ENCODE measurements at places on chromosomes 4 and X. TPM values are rescaled to one million over a fixed set of nuclear protein-coding genes. Genes with fewer than 3 reads are reported as not detected.

DNA sequence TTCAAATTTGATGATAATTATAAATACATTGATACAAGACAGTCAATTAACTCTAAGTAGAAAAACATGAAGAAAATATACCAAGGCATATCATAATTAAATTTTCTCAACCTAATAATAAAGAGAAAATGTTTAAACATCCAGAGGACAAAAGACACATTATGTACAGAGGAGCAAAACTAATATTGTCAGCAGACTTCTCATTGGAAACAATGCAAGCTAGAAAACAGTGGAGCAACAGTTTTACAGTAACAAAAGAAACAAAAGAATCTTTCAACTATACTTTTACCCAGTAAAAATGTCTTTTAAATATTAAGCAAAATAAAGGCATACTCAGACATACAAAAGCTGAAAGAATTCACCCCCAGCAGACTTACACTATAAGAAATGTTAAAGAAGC is 238.0 kb downstream of the TMA16 start:
- no peak for DNase-seq

DNA sequence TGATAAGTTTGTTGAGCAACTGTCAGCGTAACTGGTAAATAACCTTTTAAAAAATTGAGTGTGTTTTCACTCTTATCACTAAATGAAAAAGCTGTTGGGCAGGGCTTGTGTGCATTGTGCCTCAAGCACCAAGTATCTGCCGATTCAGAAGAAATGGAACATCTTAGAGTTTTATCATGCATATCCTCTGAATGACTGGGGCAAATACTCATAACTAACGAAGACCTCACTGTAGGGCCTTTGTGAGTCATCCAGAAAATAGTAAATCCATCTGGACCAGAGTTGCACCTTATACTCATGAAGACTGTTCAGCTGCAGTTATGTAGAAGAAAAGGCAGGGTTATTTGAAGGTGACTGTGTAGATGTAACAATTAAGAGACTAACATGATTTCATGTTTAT is 222.1 kb downstream of the CAMK2D start:
- no peak for DNase-seq

- no peak for DNase-seq
Measured at GRCh38 chr4:43048570-43048969, 156.1 kb downstream of the GRXCR1 start.

DNA sequence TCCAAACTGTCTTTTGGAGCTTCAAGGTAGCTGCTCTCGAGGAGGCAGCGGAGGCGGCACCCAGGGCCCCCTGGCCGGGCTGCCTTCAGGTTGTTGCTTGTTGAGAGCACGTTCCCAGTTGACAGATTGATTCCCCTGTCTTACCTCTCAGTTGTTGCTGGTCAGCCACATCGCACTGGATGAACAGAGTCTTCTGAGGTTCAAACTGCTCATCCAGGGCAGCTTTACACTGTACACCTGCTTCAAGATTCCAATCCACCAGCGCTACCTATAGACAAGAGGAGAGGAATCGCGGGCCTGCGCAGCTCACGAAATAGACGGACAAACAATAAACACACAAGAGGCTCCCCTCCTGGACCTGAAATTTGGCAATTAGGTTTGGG is 497 bp downstream of the HPGD start:
- peak; percentile 9 for DNase-seq

Gene FOXR2
- not detected for total RNA-seq

Gene PASD1
- not detected for total RNA-seq
